Epithelial cell of esophagus (primary cell): ENCODE measurements at places on chromosomes 12 and 14.
A peak's percentile ranks its signal among the peaks of the same experiment; 100 is the strongest.

DNA sequence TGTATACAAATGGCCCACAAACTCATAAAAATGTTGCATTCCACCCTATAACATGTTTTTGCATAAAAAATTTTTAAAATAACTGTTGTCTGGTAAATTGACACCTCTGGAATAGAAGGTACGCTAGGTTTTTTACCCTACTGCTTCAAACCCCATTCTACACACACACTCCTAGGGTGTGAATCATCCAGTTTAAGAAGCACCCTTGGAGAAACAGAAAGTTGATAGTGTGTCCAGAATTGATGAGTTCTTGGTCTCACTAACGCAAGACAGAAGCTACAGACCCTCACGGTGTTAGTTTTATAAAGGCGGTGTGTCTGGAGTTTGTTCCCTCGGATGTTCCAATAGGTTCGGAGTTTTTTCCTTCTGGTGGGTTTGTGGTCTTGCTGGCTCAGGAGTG is 158.5 kb downstream of the KLRB1 start:
- no peak for DNase-seq

DNA sequence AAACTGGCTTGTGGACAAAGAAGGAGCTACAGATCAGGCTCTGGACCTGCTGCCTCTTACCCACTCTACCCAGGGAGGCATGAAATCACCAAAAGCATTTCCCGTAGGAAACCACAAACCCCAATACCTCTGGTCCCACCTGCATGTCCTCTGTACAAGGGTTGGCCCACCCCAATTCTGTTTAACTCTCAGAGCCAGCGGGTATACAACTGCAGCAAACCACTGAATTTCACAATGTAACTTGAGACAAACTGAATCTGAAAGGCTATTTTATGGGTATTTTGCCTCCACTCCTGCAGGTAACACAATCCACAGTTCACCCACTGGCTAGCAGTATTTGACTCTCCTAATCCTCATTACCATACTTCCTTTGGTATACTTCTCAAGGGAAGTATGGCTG is 16.5 kb downstream of the SIX1 start:
- no peak for DNase-seq

- DNase-seq = peak; percentile 62
Measured at GRCh38 chr12:64273527-64274403, 51.7 kb upstream of the KICS2 start.

DNA sequence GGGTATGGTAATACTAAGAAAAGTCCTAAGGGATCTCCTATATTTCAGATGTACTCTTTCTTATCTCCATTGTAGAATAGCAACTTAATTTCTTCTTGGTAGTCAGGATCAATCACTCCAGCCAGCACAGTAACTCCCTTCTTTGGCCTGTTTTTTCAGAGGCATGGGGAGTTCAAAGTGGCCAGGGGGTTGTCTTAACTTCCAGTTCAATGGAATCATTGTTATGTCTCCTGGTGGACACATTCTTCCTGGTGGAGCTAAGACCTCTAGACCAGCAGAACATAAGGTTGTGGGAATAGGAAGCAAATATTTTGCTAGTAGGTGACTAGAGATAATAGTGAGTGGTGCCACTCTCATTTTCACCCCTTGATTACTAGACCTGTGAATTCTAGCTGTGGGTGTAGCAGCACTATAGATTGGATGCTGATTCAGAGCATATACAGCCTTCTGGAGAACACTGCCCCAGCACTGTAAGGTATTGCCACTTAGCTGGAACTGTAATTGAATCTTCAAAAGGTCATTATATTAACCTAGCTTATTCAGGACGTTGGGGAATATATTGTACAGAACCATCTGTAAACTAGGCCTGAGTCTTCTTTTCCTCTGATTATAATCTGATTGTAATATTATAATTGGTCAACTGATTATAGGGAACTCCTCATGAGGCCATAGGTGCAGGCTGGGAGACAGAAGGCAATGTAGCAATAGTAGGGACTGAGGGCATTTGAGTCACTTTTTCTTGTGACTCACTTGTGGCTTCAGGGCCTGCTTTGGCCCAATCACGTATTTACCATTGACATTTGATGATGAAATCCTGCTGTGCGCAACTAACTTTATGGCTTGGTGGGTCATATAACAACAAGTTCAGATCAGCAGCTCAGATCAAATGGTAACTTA is 60.2 kb upstream of the ATP2B1 start:
- DNase-seq = peak; percentile 99

GRCh38 chr12:81759190-81760051 is at the start of gene PPFIA2:
Gene PPFIA2, minus strand, starts transcription at chr12:81759350.
- DNase-seq = peak; percentile 36

GRCh38 chr14:104150136-104151025 is 12.0 kb downstream of the KIF26A start:
- DNase-seq = no peak

DNA sequence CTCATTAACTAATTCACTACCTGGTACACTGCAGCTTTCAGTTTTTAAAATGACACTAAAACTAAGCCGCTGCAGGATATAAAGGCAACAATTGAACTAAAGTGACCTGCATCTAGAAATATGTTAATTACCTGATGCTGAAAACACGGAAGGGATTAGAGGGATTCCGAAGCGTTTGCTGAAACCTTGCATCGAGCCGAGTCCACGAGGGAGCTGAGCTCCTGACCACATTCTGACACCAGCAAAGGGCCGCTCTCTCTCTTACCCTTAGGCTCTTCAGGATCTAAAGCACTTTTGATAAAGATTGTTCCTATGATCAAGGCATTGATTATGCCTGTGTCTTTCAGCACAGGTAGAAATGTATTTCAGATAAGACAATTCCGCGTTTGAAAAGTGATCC is 59.5 kb upstream of the CDKN3 start:
- DNase-seq = no peak

GRCh38 chr14:100147691-100148464 is 11.6 kb downstream of the DEGS2 start:
- no peak for DNase-seq

- no peak for DNase-seq
Measured at GRCh38 chr12:2267703-2268470, 215.1 kb downstream of the CACNA1C start.

DNA sequence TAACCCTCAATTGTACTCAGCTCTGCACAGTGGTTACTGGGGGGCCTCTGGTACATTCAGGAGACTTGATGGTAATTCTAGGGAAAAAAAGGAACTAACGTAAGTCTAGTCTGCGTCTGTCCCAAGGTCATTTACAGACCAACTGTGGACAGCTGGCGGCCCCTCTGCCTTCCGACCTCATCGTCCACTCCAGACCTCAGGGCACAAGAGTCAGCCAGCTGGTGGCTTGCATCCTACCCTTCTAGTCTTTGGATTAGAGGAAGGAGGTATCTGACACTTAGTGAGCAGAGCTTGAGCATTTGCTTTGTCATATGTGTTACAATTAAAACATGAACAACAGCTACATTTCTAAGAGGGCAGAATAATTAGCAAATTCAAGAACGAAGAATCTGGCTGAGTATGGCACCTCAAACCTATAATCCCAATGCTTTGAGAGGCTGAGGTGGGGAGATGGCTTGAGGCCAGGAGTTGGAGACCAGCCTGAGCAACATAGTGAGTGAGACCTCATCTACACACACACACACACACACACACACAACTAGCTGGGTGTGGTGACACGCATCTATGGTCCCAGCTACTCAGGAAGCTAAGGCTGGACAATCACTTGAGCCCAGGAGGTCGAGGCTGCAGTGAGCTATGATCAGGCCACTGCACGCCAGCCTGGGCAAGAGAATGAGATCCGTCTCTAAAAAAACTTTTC is 36.5 kb downstream of the SSH1 start:
- DNase-seq = no peak

GRCh38 chr12:116990971-116991966 is 80.5 kb downstream of the FBXW8 start:
- no peak for DNase-seq

- no peak for DNase-seq
Measured at GRCh38 chr12:171743-172676, 41.9 kb downstream of the SLC6A12 start.
